Vagina (tissue), 2 donors: ENCODE measurements at places on chromosomes 13 and 19.

DNA sequence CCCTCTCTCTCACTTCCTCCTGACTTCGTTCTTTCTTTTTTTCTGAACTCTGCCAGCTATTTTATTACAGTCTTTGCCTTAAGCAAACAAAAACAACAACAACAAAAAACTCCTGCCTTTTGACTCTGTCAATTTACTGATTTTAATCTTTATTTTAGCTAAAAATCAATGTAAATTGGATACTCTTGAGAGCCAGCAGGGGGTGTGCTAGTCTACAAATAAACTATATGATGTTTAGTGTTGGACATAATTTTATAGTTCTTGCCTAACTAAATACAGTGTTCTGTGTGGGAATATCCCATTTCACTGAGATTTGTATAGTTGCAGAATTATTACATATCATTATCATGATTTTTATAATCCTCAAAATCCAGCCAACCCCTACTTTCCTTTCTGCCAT is 1199.9 kb upstream of the SPRY2 start:
- no peak for DNase-seq

GRCh38 chr13:41465241-41465847 is 8.0 kb downstream of the RGCC start:
- no peak for DNase-seq

- DNase-seq = no peak
Measured at GRCh38 chr13:77099415-77099814, 72.5 kb upstream of the FBXL3 start.

GRCh38 chr13:37475966-37476365 is 122.6 kb downstream of the POSTN start:
- DNase-seq = no peak

GRCh38 chr19:21308773-21309172 is 20.4 kb downstream of the ZNF708 start:
- DNase-seq = no peak

DNA sequence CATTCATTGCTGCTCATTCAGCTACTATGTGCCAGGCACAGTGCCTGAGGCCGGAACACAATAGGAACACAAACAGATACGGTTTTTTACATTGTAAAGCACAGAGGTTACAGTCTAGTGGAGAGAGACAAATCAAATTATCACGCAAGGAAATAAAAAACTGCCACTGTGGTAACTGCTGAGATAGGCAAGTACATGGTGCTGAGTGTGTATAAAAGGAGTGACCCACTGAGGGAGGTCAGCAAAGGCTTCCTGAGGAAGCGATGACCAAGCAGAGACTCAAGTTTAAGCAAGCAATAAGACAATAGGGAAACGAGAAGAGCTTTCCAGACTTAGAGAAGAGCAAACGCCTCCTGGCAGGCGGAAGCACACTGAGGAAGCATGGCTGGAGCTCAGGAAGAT is 56.4 kb downstream of the NUFIP1 start:
- no peak for DNase-seq

DNA sequence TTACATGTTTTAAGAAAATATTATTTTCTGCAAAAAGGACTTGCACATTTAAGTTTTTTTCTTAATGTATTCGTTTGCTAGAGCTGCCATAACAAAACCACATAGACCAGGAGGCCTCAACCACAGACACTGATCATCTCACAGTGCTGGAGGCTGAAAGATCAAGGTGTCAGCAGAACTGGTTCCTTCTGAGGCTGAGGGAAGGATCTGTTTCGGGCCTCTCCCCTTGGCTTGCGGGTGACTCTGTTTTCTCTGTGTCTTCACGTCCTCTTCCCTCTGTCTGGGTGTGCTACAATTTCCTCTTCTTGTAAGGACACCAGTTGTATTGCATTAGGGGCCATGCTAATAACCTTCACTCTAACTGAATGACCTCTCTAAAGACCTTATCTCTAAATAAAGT is 364.2 kb downstream of the IRS2 start:
- DNase-seq = no peak

DNA sequence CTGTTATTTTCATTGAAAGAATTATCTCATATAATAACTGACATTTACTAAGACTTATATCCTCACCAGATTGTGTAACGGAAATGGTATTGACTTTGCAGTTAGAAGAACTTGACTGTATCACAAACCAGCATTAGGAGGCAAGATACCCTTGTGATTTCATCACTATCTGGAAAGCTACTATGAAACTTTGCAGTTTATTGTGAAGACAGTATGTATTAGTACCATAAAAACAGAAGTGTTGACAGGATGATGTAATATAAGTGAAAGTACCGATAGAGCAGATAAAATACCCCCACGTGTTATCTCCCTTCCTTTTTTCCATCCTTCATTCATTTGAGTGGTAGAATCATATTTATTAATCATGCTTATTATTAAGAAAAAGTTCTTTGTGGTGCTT is 365.7 kb upstream of the KLHL1 start:
- no peak for DNase-seq

- no peak for DNase-seq
Measured at GRCh38 chr13:112885782-112886268, 83.2 kb upstream of the MCF2L start.

- DNase-seq = no peak
Measured at GRCh38 chr13:97914540-97914939, 38.9 kb upstream of the IPO5 start.

- no peak for DNase-seq
Measured at GRCh38 chr19:47618771-47619170, 9.8 kb downstream of the BICRA start.

DNA sequence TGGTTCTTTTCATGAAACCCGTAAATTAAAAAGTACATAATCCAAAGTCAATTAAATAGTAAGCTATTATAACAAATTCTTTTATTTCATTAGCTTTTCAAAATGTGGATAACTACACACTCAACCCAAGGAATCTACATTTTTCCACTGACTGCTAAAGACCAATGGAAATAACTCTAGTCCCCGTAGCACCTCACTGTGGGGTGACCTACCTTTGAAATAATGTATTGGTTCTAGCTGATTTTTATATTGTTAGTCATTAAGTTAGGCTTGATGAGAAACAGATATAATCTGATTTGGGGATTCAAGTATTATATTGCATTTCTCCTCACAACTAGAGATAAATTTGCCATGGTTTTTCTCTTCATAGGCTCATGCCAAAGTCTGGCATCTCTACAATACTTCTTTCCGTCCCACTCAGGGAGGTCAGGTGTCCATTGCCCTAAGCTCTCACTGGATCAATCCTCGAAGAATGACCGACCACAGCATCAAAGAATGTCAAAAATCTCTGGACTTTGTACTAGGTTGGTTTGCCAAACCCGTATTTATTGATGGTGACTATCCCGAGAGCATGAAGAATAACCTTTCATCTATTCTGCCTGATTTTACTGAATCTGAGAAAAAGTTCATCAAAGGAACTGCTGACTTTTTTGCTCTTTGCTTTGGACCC is 37.3 kb downstream of the KL start:
- no peak for DNase-seq

GRCh38 chr19:52453324-52454094 is at the start of gene ZNF578:
Gene ZNF578, plus strand, starts transcription at chr19:52453553. Its CDS starts 48,293 bp downstream, at chr19:52501846.
- DNase-seq = no peak

- no peak for DNase-seq
Measured at GRCh38 chr19:17098326-17098725, 22.7 kb downstream of the MYO9B start.

DNA sequence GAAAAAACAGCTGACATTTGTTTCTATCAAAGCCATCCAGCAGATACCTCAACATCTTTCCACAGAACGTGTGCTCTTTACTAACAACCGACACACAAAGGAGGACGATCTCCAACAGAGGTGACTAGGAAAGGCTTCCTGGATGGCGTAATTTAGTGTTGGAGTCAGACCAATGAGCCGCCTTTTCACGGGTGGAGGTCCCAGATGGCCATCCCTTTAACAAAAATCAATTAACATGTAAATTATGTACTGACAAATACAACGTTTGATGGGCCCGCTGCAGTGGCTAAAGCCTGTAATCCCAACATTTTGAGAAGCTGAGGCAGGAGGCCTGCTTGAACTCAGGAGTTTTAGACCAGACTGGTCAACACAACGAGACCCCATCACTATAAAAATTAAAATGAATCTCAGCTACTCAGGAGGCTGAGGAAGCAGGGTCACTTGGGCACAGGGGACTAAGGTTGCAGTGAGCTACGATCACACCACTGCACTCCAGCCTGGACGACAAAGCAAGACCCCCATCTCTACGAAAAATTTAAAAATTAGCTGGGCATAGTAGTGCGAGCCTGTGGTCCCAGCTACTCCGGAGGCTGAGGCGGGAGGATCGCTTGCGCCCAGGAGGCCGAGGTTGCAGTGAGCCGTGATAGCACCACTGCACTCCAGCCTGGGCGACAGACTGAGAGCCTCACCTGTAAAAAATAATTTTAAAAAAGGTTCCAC is 1.2 kb upstream of the DPY19L3 start:
- DNase-seq = no peak

DNA sequence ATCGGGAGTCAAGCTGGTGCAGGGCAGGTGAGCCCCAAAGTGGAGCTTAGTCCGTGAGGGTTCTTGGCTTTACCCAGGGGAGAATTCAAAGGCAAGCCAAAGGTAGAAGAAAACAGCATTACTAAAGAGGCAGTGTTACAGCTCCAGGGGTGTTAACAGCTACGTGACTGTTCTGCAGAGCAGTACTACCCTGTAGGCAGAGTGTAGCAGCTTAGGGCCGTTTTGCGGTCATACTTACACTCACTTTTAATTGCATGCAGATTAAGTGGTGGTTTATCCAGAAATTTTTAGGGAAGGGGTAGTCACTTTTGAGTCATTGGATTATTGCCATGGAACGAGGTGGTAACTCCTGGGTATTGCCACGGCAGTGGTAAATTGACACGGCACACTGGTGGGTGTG is 482.2 kb downstream of the SLITRK5 start:
- DNase-seq = no peak

DNA sequence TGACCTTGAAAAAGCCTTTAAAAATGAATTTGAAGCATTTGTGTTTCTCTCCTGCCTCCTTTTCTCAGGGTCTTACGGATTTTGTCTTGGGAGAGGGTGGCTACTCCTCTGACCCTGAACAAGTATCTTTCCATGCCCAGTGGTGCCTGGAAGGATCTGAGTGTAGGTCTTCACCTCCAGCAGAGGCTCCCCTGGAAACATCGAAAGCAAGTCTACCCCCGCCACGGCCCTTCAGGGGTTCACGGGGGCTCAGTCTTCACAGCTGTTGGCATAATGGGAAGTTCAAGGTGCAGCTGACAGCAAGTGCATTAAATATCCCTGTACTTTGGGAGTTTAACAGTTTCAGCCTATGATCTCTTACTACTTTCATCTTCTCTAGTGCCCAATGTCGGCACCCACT is 42.7 kb upstream of the SLC15A1 start:
- DNase-seq = no peak

GRCh38 chr19:12806242-12807081 is at the start of gene RNASEH2A:
Gene RNASEH2A, plus strand, starts transcription at chr19:12806584. Its CDS starts 90 bp downstream, at chr19:12806674.
- DNase-seq = peak; percentile 87

GRCh38 chr13:113138792-113139551 is 16.4 kb downstream of the F10 start:
- DNase-seq = no peak

DNA sequence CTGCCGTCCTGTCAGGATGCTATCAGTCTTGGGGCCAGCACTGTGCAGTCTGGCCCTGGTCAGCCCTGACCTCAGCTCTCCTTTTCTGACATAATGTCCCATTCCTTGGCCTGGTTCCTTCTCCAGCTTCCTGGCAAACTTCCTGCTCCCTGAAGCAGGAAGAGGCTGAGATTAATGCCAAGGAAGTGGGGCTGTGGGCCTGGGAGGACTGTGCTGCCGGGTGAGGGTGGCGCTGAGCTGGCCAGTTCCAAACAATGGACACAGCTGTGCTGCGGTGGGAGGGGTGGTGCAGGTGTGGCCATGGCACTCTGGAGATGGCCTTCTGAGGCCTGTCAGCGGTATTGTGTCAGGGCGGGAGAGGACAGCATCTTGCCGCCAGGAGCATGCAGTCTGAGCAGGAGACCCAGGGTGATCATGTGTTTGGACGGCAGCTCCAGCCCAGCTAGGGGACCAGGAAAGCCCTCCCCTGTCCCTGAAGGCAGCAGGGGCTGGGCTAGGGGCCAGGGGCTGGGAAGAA is 30.9 kb downstream of the TUBA3C start:
- peak; percentile 60 for DNase-seq

- DNase-seq = no peak
Measured at GRCh38 chr13:66113882-66114526, 1116.1 kb downstream of the PCDH9 start.

DNA sequence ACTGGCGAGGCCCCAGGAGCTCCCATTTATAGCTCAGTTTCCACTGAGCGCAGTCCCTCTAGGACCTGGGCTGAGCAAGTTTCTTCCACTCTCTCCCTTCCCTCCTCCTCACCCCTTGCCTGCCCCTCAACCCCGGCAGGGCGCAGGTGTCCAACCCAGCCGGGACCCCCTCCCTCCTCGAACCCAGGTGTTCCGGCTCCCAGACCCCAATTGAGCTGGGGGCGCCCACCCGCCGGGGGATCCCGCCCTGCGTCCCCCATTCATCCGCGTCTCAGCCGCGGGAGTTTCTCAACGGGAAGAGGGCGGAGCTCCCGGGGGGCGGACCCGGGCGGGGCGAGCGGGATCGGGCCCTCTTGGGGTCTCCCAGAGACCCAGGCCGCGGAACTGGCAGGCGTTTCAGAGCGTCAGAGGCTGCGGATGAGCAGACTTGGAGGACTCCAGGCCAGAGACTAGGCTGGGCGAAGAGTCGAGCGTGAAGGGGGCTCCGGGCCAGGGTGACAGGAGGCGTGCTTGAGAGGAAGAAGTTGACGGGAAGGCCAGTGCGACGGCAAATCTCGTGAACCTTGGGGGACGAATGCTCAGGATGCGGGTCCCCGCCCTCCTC is at the start of gene KIRREL2:
Gene KIRREL2 (plus strand): TSS at position 366 of the 604 bp plus-strand sequence. CDS start 209 bp downstream, at position 575.
- no peak for DNase-seq

- DNase-seq = no peak
Measured at GRCh38 chr13:78040205-78040830, 121.7 kb upstream of the EDNRB start.

DNA sequence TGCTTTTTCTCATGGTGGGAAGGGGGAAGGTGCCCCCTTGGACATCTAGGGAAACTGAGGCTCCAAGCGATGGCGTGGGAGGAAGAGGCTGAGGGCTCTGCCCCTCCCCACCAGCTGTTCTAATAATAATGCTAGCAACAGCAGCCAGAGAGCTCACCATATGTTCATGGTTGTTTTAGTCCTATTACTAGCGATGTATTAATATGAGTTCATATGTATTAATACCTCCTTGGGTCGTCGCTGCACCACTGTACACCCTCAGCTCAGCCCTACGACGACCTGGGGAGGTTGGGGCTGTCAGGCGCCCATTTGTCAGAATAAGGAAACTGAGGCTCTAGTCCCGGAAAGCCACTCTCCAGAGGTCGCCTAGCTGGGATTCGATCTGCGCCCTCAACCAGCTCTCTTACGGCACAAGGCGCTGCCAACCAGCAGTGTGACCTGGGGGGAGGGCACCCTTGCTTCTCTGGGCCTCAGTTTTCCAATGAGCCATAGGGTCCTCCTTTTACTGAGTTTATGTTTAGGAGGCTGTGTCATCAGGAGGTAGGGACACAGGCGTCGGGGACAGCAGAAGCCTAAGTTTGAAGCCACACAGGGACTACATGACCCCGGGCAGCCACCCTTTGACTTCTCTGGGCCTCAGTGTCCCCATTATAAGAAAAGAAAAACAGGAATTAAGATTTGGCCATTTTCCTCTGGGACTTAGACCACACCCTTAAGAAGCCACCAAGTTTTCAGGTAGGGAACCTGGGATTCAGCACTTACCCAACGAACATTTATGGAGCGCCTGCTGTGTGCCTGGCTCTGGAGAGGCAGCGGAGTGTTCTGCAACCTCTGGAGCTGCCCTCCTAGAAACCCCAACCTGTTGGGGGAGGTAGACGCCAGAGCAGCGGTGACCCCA is 664 bp downstream of the MAST3 start:
- DNase-seq = no peak
